ENCODE measurements at places on chromosomes 2 and 18.

GRCh38 chr2:50831676-50832075, 200.3 kb downstream of the NRXN1 start:
- no peak for DNase-seq

- DNase-seq, result no peak
These were observed 6.1 kb upstream of the TDRD15 start for GRCh38 chr2:21117688-21118087.

DNA sequence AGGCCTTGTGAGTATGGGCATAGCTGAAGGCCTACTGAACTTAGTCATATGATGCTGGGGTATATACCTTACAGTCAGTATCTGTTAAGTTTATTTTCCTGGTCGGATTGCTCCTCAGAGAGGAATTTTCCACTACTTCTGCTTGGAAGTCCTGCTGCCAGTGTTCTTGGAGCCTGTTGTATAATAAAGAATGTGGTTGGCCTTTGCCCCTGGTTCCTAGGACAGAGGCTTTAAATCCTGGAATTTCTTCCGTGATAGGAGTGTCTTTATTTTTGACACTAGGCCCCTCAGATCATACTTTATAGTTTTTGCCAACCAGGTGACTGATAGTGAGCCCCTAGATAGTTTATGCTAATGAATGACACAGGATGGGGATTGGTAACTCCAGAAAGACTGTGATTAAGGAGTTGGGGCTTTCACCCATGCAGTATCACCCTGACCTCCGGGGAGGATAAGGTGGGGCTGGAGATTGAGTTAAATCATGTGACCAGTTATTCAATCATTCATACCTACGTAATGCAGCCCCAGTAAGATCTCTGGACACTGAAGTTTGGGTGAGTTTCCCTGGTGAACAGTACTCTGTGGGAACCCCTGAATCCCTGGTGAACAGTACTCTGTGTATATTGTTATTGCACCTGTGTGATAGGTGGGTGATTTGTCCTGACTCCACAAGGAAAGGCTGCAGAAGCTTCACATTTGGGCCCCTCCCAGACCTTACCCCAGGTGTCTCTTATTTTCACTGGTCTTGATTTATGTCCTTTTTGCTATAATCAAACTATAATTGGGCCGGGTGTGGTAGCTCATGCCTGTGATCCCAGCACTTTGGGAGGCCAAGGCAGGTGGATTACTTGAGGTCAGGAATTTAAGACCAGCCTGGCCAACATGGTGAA, 56.9 kb downstream of the COMMD1 start:
- DNase-seq, result no peak

- DNase-seq, result no peak
These were observed 1485.2 kb upstream of the PIK3C3 start for GRCh38 chr18:40469851-40470250.

GRCh38 chr2:98084869-98085238, 2.1 kb upstream of the VWA3B start:
- DNase-seq, result no peak

DNA sequence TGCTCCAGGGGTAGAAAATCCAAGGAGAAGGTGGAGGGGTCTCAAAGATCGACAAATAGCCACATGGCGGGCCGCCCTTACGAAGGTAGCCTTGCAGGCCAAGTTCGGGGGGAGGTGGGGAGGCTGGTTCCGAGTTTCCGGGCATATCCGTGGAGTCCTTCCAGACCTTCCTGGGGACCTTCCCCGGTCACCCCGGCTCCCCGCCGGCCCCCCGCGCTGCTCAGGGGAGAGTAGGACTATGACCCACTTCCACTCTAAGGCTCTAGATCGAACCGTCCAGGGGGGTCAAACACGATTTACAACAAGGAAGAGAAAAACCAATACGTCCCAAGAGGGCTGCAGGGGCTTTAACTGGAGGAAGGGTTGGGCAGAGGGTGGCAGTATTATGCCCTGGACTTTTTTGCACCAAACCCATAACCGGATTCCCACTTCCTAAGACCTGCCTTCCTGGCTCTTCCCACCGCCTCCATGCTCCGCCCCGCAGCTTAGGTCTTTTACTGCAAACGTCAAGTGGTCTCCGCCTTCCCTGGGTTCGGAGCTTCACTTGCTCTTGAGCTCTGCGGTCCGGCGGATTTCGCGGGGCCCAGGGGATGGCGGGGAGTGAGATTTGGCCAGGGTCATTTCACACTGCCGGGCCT, 779 bp upstream of the LYPD6 start:
- DNase-seq, result peak; percentile 13

GRCh38 chr2:26584656-26585055, 56.5 kb downstream of the CIB4 start:
- DNase-seq, result no peak

DNA sequence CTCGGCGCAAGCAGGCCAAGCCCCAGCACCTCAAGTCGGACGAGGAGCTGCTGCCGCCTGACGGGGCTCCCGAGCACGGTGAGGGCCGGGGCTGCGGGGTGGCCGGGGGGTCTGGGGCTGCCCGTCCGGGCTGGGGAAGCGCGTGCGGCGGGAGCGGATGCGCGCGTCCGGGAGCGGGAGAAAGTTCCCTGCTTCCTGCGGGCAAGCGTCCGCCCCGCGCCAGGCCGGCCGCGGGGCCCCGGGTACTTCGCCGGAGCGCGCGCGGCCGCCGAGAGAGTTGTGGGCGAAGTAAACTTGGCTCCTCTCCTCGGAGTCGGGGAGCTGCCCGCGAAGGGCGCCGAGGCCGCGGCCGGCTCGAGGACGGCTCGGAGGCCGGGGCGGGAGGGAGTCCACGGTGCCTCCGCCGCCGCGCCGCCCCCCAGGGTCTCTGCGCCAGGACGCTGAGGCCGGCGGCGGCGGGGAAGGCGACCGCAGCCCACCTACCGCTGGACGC, 707 bp downstream of the SALL3 start:
- no peak for DNase-seq

GRCh38 chr2:25132299-25132635, 36.1 kb downstream of the POMC start:
- no peak for DNase-seq

DNA sequence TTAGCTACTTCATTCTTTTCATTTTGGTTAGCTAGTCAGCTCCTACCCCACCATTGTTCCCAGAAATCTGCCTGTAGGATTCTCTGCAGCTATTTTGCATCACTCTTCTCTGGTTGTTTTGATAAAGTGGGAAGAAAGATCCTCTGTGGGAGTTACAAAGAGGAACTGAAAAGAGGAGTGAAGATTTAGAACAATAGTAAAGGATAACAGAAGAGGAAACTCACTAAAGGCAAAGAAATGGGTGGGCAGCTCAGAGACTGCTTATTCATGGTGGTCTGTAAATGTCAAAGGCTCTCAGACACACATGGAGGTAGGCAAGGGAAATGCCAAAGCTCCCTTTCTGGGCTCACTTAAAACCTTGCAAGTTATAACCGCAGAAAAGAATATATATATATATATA, 17.2 kb upstream of the CD207 start:
- no peak for DNase-seq
